OCI-M1 (cell line): ENCODE measurements at places on chromosomes 4 and X.

- DNase-seq: no peak
These were observed 5.8 kb downstream of the CASK start for GRCh38 chrX:41917517-41917916.

- no peak for DNase-seq
These were observed 318.3 kb downstream of the ARHGAP24 start for GRCh38 chr4:85793233-85793585.

GRCh38 chrX:38694394-38694793, 106.9 kb upstream of the MID1IP1 start:
- no peak for DNase-seq

DNA sequence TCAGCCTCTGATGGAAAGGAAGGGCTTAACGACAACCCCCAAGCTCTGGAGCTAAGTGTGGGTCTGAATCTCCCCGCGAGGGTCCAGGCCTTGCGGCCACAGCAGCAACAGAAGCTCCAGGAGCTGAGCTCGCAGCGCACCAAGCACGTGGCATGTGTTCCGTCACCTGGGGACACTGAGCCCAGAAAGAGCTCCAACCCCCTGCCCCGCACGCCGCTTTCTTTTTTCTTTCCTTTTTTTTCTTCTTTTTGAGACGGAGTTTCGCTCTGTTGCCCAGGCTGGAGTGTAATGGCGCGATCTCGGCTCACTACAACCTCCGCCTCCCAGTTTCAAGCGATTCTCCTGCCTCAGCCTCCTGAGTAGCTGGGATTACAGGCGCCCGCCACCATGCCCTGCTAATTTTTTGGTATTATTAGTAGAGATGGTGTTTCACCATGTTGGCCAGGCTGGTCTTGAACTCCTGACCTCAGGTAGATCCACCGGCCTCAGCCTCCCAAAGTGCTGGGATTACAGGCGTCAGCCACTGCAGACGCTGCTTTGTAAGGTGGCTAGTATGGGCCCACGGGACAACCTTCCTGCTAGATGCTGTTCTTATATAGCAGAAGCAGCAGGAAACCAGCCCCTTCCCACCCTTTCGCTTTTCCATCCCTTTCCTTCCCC, 685 bp upstream of the TNIP2 start:
- DNase-seq: no peak

GRCh38 chrX:93932471-93933220, 258.6 kb downstream of the FAM133A start:
- DNase-seq: no peak

GRCh38 chrX:42751573-42751972, 26.4 kb downstream of the PPP1R2C start:
- no peak for DNase-seq

- DNase-seq: peak; percentile 90
These were observed 6.4 kb upstream of the FGG start for GRCh38 chr4:154618708-154619315.

- DNase-seq: no peak
These were observed 92.0 kb downstream of the GATB start for GRCh38 chr4:151668689-151669402.
